ENCODE measurements at places on chromosomes 11 and 22. TPM values are rescaled to one million over a fixed set of nuclear protein-coding genes. Genes with fewer than 3 reads are reported as not detected.

Gene MPZL3
- total RNA-seq = 5.2 TPM

DNA sequence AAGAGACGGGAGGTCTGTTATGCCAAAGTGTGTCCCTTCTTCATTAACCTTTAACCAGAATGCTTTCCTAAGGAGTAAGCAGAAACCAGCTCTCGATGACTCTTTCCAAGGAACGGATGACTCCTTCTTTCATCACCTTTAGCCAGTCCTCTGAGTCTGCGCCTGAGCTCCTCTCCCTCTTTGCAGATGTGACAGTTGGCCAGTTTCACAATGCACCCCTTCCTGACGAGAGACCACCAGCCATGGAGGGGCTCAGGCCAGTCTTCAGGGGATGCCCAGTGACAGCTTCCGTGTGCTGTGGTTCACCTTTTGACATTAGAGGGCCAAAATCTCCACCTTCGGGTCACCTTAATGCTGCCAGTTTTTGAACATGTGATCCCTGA, 826.1 kb downstream of the TBC1D22A start:
- DNase-seq = no peak

DNA sequence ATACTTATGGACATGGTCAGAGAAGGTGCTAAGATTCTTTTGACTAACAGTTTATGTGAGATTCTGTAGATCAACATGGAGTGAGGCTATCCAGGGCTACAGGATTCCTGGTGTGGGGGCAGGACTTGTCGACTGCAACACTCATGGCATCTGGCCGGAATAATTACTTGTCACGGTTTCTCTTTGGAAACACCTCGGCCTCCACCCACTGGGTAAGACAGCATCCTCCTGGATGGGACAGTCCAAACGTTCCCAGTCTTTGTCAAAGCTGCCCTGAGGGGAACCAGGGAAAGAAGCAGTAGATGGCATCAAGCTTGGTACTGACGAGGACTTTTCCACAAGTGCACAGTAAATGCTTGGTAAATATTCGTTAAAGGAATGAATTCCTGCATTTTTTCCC, 762.8 kb downstream of the BRD1 start:
- DNase-seq = no peak

GRCh38 chr11:47786373-47786772, 19.2 kb upstream of the FNBP4 start:
- no peak for DNase-seq

- DNase-seq = no peak
Observed at GRCh38 chr11:60763692-60764369, 7.2 kb downstream of the MS4A15 start.
